ENCODE measurements at places on chromosomes 12 and 14.

GRCh38 chr12:42490261-42490842 lies 99.2 kb downstream of the PRICKLE1 start:
- DNase-seq = no peak

DNA sequence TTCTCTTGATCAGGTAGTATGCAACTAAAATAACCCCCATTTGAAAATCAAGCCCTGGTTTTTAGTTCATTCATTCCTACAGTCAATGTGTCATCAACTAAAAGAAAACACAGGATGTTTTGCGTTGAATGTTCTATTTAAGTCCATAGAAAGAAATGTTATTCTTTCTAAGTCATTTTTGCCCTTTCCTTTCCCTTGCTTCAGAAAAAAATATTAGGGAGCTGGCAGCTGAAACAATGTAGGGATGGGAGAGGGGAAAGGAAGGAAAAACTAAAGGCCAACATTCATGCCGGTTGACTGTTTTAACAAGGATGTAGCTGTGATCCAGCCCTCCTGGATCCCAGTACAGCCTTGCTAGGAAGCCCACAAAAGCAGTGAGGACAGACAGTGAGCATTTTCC lies 155.1 kb downstream of the BTG1 start:
- DNase-seq = no peak

DNA sequence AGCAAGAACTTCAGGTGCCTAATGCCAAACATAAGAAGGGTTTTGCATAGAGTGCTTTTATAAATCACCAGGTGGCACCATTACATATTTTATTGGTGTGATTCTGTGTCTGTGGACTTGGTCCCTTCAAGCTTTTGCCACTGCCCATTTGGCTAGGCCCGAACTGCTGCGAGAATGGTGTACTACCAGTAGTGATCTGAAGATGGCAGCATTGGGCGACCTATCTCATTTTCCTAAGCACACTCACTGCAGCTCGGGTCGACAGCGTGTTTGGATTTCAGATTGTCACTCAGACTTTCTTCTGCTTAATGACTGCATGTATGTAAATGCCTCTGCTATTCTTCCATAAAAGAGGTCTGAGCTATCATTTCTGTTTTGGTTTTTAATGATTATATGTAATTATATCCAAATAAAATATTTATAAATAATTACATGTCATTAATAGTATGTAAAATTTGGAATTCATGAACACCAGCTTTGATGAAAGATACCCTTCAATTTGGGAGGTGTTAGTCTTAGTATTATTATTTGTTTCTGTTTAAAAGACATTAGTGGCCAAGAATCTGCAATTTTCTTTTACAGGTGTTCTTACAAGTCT lies 78.5 kb downstream of the TPH2 start:
- DNase-seq = peak; percentile 62

DNA sequence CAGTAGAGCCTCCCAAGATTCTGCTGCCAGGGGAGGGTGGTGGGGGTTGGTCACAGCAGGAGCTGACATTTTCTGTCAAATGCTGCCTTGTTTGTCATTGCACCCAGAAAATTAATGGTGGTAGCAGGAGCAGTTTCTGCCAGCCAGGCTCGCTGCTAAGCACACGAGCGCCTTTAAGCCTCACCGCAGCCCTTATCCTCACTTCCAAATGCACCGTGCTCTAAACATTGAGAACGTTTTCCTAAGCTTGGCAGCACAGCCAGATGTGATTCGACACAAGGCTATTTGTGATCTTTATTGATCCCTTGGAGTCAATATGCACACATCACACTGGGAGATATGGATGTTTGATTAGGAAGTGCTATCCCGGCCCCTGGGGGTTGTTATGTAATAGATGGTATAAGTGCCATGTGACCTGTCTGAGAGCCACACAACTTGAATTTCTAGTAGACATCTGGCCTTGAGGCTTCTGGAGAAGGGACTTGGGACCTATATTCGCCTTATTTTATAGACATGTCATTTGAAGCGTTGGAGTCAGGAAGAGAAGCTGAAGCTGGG lies 31.6 kb upstream of the BEGAIN start:
- no peak for DNase-seq

DNA sequence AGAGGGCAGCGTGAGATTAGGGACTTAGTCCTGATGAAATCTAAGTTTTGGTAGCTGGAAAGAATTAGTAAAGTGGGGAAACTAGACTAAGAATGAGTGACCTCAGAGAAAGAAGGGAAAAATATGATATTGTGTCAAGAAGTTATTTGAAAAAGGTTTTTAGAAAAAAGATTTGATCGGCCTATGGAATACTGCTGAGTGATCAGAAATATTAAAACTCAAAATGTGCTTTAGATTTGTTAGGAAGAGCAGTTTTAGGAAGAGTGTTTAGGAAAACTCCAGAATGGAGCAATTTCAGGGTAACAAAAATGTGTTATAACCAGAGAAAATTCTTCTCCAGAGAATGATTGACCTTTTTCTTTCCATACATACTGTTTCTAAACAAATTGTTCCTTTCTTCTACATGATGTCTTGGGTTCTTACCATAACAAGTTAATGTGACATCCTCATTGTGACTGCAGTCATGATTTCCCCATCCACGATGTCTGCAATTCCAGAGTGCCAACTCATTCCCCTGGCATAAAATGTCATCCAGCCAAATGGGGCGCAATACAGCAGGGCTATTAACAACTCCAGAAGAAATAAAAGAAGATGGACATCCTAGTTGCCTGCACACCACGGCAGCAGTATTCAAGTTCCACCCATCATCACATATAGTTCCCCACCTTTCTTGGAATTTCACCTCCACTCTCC lies 11.8 kb downstream of the CD163L1 start:
- no peak for DNase-seq

GRCh38 chr12:71578694-71579258 lies 84.9 kb downstream of the ZFC3H1 start:
- DNase-seq = no peak

DNA sequence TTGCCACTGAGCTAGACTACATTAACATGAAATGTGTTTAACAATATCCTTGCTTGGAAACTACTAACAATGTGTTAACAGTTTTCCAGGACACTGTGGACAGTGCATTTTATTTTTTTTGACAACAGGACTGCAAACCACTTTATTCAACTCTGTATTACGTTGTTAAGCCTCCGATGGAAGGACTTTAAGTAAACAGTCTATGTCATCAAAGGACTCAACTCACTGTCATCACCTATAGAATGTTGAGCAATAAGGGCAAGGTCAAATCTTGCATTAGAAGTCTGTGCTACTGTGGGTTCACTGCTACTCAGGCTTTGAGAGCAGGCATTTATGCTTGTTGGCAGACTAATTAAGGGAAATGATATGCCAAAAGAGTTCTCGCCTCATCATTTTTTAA lies 483.7 kb downstream of the FLRT2 start:
- DNase-seq = no peak

- DNase-seq = no peak
Measured at GRCh38 chr12:12356467-12356895, 397 bp upstream of the BORCS5 start.

DNA sequence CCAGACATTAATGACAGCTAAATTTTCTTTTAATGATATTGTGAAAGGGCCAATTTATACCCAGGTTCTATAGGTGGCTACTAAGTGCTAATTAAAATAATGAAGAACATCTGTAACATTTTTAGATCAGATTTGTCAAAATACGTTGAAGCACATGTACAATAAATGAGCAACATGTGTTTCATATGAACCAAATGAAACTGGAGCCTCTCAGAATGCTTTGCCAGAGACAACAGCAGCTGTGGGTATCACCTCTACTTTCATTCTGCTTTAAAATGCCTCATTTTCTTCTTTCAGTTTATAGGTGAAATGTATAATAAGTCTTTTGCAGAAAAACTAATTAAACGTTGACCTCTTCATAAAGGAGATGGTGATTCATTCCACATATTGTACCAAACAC lies 26.1 kb upstream of the MYF6 start:
- DNase-seq = no peak

DNA sequence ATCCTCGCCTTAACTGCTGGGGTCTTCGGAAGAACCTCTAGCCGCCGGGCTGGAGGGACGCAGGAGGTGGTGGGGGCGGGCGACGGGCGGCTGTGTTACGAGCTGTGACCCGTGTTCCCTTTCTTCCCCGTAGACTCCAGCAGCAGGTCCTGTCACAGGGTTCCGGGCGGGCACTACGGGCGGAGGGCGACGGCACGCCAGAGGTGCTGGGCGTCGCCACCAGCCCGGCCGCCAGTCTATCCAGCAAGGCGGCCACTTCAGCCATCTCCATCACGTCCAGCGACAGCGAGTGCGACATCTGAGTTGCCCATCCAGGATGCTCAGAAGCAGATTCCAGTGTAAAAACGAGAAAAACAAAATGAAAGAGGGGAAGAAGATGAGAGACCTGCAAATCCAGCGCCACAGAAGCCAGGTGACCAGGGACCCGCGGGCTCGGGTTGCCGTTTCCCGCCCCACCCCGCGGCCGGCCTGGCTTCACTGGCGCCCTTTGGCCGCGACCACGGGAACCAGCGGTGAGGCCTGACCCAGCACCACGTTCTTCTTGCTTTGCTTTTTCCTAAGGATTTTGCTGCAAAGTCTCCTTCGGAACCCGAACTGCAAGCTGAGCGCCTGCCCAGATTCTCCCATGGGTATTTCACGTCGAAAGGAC lies 2.1 kb downstream of the SIX6 start:
- DNase-seq = no peak

DNA sequence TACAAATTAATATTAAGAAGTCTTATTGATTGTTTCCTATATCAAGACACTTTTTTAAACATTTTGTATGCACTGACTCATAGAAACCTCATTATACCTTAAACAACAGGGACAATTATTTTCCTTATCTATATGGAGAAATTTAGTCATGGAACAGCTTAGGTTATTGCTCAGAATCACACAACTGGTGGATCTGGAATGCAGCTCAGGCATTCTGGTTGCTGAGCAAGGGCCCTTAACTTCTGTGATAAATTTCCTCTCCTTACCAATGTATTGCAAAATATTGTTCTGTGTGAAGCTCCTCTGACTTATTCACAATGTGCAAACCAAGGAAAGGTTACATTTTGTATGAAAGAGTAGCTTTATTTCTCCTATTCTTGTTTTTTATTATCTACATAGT lies 817.8 kb downstream of the LRFN5 start:
- no peak for DNase-seq

DNA sequence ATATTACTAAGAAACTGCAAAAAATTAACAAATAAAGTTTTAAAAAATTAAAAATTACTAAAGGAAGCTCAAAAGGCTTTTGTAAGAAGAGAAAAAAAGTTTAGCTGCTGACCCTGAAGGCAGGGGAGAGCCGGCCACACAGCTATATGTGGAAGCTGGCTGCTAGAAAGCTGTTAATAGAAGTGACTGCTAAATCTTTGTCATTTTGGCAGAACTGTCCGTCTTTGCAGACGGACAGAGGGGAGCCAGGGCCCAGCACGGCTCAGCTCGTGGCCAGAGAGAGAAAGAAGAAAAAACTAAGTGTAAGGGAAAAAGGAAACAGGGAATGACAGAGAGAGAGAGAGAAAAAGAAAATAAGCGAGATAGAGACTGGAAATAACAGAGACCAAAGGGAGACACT lies 27.9 kb downstream of the PRMT8 start:
- DNase-seq = no peak

DNA sequence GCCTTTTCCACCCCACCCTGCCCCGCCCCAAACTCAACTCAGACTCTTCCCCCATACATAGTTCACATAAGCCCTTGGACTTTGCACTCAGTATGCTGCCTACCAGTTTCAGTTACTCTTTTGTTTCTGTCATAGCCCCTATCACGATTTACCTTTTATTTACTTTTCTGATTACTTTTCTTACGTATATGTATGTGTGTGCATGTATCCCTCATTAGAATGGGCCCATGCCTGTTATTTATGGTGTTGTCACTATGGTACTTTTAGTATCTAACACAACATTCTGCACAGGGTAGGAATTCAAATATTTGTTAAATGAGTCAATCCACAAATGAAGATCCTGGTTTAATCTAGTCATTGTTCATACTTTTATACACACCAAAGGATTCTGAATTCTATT lies 16.5 kb upstream of the LUM start:
- no peak for DNase-seq

- DNase-seq = no peak
Measured at GRCh38 chr14:32603992-32604565, 275.0 kb downstream of the AKAP6 start.

Measured in suppressor macrophage treated with lipopolysaccharide for 4 hours (primary cell).